Esophagus squamous epithelium (tissue), 5 donors: ENCODE measurements at places on chromosomes 6 and 20.

- no peaks in the 10 kb centered on the region for H3K4me1 ChIP-seq
- no peak for DNase-seq
- H3K36me3 ChIP-seq = no peaks in the 10 kb centered on the region
- no peak overlapping the region for H3K27ac ChIP-seq
These were observed 17.6 kb downstream of the CBFA2T2 start for GRCh38 chr20:33507461-33507860.

GRCh38 chr6:131460614-131461000 is 112.4 kb upstream of the ARG1 start:
- peaks cover 6% of the 10 kb centered on the region for H3K4me1 ChIP-seq
- H3K27me3 ChIP-seq = no peaks in the 10 kb centered on the region
- H3K27ac ChIP-seq = no peak overlapping the region
- no peak for DNase-seq
- H3K36me3 ChIP-seq = no peaks in the 10 kb centered on the region
- no peak overlapping the region for H3K4me3 ChIP-seq

DNA sequence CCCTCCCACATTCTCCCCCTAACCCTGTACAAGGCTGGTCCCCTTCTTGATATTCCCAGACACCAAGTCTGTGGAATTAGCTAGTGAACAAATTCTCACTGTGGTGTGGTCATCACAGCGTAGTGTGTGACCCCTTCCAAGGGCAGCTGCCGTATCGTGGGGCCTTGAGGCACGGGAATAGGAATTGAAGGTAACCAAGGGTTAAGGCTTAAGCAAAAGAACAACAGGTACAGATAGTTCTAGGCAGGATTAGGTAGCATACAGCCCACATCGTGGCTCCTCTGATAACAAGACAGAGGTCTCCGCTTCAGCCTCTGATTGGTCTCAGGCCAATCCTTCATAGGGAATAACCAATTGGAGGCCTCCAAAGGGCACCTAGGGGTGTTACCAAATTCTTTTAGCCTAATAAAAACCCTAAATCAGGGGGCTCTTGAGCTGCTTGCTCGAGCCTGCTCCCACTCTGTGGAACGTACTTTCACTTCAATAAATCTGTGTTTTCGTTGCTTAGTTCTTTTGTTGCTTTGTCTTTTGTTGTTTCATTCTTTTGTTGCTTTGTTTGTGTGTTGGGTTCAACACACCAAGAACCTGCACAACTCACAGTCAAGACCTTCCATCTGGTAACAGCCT is 64.7 kb downstream of the GPR6 start:
- H3K36me3 ChIP-seq = no peaks in the 10 kb centered on the region
- no peak overlapping the region for H3K4me3 ChIP-seq
- peaks cover 14% of the 10 kb centered on the region for H3K4me1 ChIP-seq
- no peaks in the 10 kb centered on the region for H3K27me3 ChIP-seq
- DNase-seq = no peak
- no peak overlapping the region for H3K27ac ChIP-seq

DNA sequence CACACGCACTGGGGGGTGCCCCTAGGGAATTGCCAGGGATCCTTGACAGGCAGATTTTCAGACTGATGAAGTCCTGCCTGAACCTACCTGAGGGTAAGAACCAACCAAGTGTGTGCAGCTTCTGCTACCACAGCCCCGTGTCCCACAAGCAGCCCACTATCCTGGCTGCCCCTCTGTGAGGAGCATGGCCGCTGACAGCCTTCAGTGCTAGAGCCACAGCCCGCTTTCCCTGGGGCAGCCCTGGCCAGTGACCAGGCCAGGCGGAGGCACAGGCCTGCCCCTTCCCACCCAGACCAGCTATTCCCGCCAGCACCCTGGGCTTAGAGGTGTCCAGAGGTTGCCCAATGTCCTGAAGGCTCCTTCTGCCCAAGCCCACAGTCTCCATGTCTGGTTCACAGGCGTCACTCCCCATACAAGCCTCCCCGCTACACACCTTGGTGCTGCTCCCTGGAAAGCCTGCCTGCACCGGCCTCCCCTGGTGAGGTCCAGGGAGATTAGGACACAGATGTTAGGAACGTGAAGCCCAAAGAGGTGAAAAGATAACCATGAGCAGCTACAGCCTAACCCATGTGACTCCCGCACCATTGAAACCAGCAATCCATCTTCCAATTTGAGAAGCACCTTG is 207.0 kb downstream of the SYNDIG1 start:
- no peak for DNase-seq
- H3K4me3 ChIP-seq = no peak overlapping the region
- H3K36me3 ChIP-seq = no peaks in the 10 kb centered on the region
- H3K27me3 ChIP-seq = no peaks in the 10 kb centered on the region

DNA sequence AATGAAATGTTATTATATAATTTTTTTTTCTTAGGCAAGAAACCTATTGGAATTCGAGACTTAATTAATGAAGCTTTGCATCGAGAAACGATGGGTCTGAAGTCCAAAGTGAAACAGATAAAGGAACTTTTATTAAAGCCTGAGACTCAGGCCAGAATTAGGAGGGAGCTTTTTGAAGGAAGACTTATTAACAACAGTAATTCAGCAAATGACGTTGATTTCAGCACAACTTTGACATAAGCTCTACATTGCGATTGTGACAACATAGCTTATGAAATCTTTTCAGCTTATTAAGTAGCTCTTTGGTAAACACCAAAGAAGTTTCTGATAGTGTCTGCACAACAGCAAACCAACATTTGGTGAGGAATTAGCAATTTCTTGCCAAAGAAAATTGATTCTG is 147.1 kb downstream of the AKAP7 start:
- H3K27me3 ChIP-seq = no peaks in the 10 kb centered on the region
- H3K36me3 ChIP-seq = no peaks in the 10 kb centered on the region
- DNase-seq = no peak
- no peaks in the 10 kb centered on the region for H3K4me1 ChIP-seq
- no peak overlapping the region for H3K27ac ChIP-seq

GRCh38 chr6:40427196-40427595 is 160.0 kb downstream of the LRFN2 start:
- H3K4me3 ChIP-seq = no peak overlapping the region
- no peaks in the 10 kb centered on the region for H3K36me3 ChIP-seq
- H3K4me1 ChIP-seq = peaks cover 22% of the 10 kb centered on the region
- no peak overlapping the region for H3K27ac ChIP-seq
- no peaks in the 10 kb centered on the region for H3K27me3 ChIP-seq

DNA sequence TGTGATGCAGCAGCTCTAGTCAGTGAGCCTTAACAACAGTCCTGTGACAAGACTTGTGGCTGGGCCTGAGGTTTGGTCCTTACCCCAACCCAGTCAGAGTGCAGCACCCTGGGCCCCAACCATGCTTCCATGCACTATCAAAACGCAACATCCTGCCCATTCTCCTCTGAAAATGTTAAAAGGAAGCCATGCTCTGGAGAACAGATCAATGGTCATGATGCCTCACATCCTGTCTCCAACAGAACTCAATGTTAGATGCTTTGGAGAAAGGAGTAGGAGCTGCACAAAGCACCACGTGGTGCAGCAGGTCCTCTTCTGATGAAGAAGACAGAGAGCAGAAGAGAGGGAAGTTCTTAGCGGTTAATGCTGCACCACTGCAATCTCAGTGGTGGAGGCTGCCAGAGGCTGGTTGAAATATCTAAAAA is 41.9 kb downstream of the TRAM2 start:
- no peak for DNase-seq
- no peak overlapping the region for H3K27ac ChIP-seq
- H3K27me3 ChIP-seq = no peaks in the 10 kb centered on the region
- H3K4me1 ChIP-seq = peaks cover 20% of the 10 kb centered on the region

DNA sequence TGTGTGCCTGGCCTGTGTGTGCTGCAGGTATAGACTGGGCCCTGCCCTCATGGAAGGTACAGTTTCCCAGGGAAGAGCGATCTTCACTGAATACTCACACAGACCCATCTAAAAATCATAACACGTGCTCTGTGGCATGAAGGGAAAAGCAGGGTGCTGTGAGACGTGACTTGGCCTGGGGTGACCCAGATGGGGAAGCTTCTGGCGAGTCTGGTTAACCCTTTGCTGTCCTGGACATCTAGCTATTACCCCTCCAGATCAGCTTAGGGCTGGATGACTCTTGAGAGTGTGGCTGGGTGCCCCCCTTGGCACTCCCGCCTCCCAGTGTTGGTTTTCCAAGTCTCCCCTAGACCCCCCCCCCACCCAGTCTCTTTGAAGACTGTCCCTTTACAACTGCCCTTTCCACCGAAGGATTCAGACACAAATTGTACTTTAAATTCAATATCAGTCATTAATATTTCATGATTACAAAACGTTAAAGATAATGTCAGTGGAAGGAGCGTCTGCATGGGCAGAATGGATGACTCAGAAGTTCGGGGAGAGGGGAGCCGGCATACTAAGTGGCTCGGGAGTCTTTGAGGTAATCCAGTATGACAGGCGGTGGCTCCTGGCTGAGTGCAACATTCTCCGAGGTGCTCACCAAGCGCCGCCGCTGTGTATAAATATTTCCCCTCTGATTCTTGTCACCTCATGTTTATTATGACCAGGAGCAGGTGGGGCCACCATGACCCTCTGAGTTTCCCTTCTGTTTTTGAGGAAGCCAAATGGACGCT is 77.3 kb downstream of the CD40 start:
- no peak overlapping the region for H3K4me3 ChIP-seq
- DNase-seq = no peak
- no peaks in the 10 kb centered on the region for H3K4me1 ChIP-seq
- no peak overlapping the region for H3K27ac ChIP-seq
- H3K27me3 ChIP-seq = peaks cover 90% of the 10 kb centered on the region
- no peaks in the 10 kb centered on the region for H3K36me3 ChIP-seq

DNA sequence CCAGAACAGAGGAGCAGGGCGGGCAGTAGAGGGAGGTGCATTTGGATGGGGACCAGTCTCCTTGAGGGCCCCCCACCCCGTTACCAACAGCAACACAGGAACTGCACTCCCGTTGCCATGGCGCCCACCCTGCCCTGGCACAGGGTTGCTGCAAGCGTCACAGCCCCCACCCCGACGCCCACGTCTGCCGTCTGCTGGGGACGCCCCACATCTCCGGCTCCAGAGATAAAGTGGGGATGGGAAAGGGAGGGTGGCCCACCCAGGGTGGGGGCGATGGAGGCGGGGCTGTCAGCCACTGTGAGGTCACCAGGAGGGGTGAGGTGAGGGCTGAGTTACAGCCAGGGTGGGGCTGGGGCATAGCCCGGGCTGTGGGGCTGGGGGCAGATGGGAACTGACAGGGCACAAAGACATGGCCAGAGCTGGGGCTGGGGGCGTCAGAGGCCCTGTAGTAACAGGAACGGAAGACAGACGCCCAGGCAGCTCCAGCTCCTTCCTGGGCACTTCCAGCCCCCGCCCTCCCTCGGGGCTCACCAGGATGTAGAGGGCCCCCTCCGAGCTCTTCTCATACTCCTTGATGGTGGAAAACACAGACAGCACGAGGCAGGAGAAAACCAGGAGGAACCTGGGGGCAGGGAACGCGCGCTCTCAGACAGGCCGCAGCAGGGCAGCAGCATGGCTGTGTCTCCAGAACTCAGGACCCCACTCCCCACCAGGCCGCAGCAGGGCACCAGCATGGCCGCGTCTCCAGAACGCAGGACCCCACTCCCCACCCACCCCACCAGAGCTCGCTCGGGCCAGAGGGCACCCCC is 26.0 kb downstream of the KCNQ2 start:
- no peak overlapping the region for H3K4me3 ChIP-seq
- no peaks in the 10 kb centered on the region for H3K4me1 ChIP-seq
- DNase-seq = no peak
- H3K27me3 ChIP-seq = no peaks in the 10 kb centered on the region
- no peak overlapping the region for H3K27ac ChIP-seq

- DNase-seq = no peak
- no peak overlapping the region for H3K27ac ChIP-seq
- no peaks in the 10 kb centered on the region for H3K4me1 ChIP-seq
- H3K36me3 ChIP-seq = no peaks in the 10 kb centered on the region
- H3K27me3 ChIP-seq = no peaks in the 10 kb centered on the region
- H3K4me3 ChIP-seq = no peak overlapping the region
These were observed 64.6 kb downstream of the SNX5 start for GRCh38 chr20:17904027-17904426.

- peaks cover 5% of the 10 kb centered on the region for H3K4me1 ChIP-seq
- no peak for DNase-seq
- H3K36me3 ChIP-seq = no peaks in the 10 kb centered on the region
- H3K27me3 ChIP-seq = no peaks in the 10 kb centered on the region
These were observed 343.3 kb downstream of the BCKDHB start for GRCh38 chr6:80449726-80450125.

DNA sequence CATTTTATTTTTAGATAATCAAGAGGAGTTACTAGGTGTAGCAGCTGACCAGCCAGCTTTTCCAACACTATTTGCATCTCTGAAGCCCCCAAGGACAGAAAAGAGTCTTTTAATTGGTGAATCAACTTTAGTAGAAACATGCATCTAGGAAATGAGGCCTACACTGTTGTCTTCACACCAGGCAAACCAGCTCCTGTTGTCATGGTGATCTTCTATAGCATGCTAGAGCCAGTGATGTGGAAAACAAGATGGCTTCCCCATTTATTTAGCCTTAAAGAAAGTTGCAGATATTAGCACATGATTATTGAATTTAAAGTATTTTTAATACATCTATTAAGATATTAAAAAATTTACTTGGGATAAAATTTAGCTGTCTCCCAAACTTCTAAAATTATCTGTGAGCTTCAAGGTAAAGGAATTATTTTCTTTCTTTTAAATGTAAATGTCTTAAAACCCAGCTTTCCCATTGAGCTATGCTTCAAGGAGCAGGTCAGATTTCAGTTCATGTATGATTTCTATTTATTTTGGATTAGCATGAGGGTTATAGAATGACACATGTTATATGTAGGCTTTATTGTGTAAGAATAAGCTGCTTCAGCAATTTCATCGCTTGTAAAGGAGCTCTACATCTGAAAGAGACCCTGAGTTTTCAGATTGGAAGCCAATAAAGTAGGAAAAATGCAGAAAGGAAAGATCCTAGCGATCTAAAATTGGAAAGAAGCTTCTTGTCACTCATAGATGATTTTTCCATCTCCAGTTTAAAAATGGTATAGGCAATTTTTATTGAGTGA is 564.9 kb upstream of the CITED2 start:
- H3K4me3 ChIP-seq = no peak overlapping the region
- no peaks in the 10 kb centered on the region for H3K27me3 ChIP-seq
- peaks cover 5% of the 10 kb centered on the region for H3K4me1 ChIP-seq
- H3K27ac ChIP-seq = no peak overlapping the region
